ENCODE measurements at places on chromosomes 3 and 15. TPM values are rescaled to one million over a fixed set of nuclear protein-coding genes. Genes with fewer than 3 reads are reported as not detected.

DNA sequence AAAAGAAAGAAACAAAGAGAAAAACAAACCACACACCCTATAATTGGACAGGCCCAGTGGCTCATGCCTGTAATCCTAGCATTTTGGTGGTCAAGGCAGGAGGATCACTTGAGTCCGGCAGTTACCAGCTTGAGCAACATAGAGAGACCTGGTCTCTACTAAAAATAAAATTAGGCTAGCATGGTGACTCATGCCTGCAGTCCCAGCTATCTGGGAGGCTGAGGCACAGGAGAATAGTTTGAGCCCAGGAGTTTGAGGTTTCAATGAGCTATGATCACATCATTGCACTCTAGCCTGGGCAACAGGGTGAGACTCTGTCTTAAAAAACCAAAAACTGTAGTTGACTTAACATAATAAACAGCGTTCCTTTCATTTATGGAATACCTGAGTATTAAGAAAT, 72.3 kb upstream of the ST3GAL6 start:
- no peak for DNase-seq

GRCh38 chr3:167631471-167631870, 22.3 kb downstream of the WDR49 start:
- DNase-seq = no peak

- peak; percentile 35 for DNase-seq
These were observed 57.3 kb downstream of the ROPN1B start for GRCh38 chr3:126026277-126026751.

The DLL4 gene
- 3.7 TPM for total RNA-seq

GRCh38 chr15:39455471-39455991, 125.3 kb upstream of the THBS1 start:
- no peak for DNase-seq

The CCDC14 gene
- total RNA-seq = 11.0 TPM

DNA sequence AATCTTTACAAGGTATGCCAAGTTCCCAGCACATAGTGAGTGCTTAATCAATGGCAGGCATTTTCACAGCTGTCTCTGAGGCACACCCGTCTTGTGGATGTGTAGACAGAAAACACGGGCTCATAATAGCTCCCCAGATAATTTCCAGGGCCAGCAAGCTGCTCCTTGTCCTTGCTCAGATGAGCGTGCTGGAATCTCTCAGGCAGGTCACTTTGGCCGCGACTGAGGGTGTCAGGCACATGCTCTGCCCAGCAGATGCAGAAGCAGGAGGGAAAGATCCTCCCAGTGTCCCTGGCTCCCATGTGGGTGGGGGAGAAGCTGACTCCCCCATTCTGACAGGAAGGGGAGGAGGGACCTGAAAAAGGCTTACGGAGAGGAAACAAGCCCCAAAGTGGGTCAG, 35.6 kb upstream of the SLC6A1 start:
- DNase-seq = no peak

GRCh38 chr15:39744334-39745103, 38.1 kb downstream of the FSIP1 start:
- DNase-seq = no peak

DNA sequence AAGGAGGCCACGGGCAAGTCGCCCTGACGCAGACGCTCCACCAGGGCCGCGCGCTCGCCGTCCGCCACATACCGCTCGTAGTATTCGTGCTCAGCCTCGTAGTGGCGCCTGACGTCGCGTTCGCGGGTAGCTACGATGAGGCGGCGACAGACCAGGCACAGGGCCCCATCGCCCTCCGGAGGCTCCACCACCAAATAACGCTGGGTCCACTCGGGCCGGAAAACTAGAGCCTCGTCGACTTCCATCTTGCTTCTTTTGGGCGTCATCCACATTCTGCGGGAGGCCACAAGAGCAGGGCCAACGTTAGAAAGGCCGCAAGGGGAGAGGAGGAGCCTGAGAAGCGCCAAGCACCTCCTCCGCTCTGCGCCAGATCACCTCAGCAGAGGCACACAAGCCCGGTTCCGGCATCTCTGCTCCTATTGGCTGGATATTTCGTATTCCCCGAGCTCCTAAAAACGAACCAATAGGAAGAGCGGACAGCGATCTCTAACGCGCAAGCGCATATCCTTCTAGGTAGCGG, at the start of gene EPM2AIP1:
EPM2AIP1 (minus strand) TSS at position 326 of the 520 bp plus-strand sequence; CDS start at position 272, 54 bp downstream.
- DNase-seq = peak; percentile 100

DNA sequence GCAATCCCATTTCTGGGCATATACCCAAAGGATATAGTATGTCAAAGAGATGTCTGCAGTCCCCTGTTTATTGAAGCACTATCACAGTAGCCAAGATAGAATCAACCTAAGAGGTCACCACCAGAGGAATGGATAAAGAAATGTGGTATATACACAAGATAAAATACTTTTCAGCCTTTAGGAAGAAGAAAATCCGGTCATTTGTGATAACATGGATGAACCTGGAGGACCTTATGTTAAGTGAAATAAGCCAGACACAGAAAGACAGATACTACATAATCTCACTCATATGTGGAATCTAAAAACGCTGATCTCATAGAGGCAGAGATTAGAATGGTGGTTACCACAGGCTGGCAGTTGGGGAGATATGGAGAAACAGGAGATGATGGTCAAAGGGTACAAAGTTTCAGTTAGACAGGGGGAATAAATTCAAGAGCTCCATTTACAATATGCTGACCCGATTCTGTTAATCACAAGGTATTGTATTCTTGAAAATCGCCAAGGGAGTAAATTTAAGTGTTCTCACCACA, 195.8 kb downstream of the MTHFS start:
- no peak for DNase-seq

The PIERCE2 gene
- 0.60 TPM for total RNA-seq

DNA sequence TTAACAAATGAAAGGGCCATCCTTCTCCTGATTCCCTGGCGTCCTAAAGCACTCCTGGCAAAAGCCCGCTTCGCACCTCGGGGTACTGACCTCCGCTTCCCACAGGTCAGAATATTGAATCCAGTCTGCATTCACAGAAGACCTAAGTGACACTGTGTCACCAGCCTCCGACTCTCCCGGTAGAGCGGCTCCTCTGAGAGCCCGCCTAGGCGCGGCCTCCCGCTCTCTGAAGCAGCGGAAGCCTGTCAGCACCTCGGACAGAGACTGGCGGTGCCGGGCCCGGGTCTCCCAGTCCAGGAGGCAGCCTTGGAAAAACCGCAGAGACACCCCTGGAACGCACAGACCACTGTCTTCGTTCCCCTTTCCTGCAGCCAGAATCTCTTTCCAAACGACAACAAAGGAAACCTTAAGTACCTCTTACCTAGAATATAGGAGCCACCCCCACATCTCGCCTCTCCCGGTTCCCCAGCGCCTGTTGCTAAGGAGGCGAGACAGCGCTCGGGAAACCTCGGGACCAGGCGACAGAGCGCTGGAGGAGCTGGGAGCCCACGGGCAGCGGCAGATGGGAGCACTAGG, 1.2 kb downstream of the GABRB3 start:
- DNase-seq = no peak

Measured in left lobe of liver (tissue), 2 donors.